ENCODE measurements at places on chromosomes 7 and 10.

DNA sequence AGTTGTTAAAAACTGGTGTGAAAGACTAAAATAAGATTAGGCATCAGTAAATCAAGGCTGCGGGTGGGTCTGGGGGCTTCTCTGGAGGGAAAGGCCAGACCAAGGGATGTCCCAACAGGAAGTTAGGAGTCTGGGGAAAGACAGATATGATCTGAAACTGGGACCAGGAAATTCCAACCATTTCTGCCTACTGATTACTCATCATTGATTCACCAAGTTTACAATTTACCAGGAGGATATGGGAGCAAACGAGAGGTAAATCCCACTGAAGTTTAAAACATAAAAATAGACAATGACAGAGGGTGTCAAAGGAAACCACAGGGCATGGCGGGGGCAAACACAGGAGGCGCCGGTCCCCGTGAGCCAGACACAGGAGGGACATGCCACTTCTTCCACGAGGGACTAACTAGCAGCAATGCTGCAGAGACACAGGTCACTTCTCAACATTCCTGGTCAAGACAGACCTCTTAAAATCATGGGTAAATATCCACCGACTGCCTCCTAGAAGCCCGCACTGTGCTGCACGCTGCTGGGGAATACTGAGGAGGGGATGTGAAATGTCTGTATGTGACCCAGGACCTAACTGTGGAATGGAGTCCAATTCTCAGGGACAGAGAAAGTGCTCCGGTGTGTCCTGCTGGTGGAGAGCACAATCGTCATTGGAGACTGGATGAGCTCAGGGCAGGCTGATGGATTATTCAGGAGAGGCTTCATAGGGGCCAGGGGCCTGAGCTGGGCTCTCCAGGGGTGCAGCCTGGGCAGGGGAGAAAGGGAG is 153.4 kb upstream of the KLF14 start:
- DNase-seq = no peak

GRCh38 chr10:111956841-111957240 is 226.7 kb downstream of the GPAM start:
- DNase-seq = no peak

DNA sequence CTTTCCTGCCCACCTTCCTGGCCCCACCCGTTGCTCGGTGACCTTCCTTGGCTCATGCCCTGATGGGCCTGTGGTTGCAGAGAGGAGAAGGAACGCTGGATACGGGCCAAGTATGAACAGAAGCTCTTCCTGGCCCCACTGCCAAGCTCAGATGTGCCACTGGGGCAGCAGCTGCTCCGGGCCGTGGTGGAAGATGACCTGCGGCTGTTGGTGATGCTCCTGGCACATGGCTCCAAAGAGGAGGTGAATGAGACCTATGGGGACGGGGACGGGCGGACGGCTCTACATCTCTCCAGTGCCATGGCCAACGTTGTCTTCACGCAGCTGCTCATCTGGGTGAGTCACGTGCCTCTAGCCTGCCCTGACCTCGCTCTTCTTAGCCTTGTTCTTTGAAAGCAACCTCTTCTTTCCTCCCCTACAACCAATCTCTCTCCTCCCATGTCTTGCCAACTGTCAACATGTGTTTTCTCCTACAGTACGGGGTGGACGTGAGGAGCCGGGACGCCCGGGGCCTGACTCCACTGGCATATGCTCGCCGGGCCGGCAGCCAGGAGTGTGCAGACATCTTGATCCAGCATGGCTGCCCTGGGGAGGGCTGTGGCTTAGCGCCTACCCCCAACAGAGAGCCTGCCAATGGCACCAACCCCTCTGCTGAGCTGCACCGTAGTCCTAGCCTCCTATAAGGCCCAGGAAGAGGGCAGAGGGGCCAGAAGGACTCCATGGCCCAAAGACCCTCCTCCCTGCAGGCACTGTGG is 24.1 kb downstream of the GBX1 start:
- no peak for DNase-seq

DNA sequence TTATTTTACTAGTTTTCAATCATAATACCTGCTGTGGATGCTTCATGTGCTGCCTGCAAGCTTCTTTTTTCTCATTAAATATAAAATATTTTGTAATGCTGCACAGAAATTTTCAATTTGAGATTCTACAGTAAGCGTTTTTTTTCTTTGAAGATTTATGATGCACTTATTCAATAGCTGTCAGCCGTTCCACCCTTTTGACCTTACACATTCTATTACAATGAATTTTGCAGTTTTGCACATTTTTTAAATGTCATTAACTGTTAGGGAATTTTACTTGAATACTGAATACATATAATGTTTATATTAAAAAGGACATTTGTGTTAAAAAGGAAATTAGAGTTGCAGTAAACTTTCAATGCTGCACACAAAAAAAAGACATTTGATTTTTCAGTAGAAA is 103.0 kb downstream of the PTEN start:
- DNase-seq = no peak

- no peak for DNase-seq
These were observed 27.3 kb upstream of the CALD1 start for GRCh38 chr7:134752006-134752760.

All from T-helper 1 cell (primary cell).